ENCODE measurements at places on chromosomes 3 and 15.

GRCh38 chr15:68821190-68821840 lies 620 bp upstream of the ANP32A start:
- DNase-seq: peak; percentile 61

GRCh38 chr3:186217820-186218164 lies 108.9 kb upstream of the ETV5 start:
- DNase-seq: no peak

GRCh38 chr3:23709987-23710386 lies 95.8 kb upstream of the UBE2E1 start:
- no peak for DNase-seq

- no peak for DNase-seq
Observed at GRCh38 chr3:136247855-136248590, 2.1 kb upstream of the PCCB start.

DNA sequence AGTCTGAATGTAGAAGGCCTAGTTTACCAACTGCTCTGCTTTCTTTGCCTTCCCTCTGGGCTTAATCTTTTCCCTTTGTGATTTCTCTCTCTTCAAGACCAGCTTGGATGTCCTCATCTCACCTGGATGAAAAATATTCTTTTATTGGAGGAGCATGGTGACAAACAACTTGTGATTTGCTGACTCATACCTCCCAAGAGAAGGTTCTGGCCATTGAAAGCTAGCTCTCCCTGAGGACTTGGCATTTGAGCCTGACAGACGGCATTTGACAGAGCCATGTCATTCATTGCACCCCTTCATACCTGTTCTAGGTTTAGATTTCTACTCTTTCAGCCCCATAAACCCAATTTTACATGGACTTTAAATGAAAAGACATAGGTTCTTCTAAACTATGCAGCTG lies 33.3 kb downstream of the ATG7 start:
- no peak for DNase-seq

DNA sequence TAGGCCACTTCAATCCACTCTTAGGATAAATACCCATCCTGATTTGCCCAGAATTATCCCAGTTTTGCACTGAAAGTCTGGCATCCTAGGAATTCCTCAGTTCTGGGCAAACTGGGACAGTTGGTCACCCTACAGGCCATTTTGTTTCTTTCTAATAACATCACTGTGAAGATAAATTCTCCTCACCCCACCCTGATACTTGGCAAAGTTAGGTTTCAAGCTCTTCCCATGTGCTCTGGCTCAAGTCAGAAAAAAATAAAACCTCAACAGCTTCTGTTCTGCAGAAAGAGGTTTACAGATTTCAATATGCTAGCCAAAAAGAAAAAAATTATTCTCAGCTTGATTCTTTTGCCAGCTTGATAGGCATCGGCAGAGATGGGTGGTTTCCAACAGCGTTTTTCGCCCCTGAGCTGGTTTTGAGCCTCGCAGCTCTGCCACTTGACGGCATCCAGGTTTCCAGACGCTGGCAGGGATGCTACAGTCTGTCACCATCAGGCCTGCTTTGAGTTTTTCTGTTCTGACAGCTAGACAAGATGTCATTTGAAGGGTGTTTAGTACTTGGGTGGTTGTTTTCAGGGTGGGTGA lies 171.4 kb downstream of the SSR3 start:
- DNase-seq: no peak
